Hematopoietic multipotent progenitor cell (in vitro differentiated cells): ENCODE measurements at places on chromosomes 12 and 14.
A peak's percentile ranks its signal among the peaks of the same experiment; 100 is the strongest.

- peak; percentile 31 for DNase-seq
Observed at GRCh38 chr14:57390806-57391516, 575 bp downstream of the NAA30 start.

- no peak for DNase-seq
Observed at GRCh38 chr12:110844551-110845338, 2.0 kb upstream of the CCDC63 start.

- DNase-seq: no peak
Observed at GRCh38 chr12:119796292-119796691, 80.8 kb downstream of the CIT start.

DNA sequence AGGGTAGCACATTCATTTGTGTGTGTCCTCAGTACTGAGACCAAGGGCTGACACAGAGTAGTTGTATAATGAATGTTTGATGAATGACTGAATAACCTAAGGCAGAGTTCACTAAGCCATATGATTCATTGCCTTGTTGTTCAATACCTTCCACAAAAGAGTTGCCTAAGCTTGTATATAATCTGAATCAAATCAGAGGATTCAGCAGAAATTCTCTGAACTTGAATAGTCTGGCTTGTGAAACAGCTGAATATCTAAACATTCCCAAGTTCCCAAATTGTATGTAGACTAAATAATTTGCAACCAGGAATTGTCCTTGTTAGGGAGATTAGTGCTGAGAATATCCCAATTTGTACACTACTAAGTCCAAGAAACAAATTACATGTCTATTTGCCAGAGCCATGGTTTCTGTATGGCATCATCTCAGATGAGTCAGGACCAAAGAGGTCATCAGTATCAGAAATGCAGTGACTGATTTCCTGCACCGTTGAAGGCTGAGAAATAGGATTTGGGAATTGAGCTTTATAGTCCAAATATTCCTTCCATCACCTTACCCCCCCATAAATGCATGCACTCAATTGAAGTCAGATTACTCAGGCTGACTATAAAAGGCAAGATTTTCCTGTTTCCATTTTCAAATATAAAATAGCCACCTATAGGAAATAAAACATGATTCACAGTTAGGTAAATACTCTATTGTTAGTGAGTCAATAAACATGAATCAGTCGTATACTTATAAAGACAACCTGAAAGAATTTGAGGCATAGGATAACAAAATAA lies 168.7 kb downstream of the PHLDA1 start:
- DNase-seq: no peak

GRCh38 chr12:32151086-32151485 lies 44.4 kb downstream of the BICD1 start:
- no peak for DNase-seq

DNA sequence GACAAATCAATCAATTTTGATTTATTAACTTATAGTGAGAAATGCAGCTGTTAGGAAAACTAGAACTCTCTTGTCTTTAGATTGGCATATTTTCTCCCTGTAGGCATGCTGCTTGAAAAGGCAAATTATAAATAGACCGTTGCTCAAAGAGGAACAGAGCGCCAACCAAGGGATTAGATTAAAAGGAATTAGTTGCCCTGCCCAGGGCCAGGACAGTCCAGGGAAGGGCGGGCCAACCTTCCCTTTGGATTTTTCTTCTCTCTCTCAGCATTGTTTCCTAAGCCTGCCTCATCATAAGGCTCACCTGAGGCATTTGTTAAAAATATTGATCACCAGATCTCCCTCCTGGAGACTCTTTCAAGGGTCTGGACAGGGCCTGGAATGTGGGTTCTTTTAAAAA lies 8.6 kb downstream of the CIPC start:
- DNase-seq: no peak

DNA sequence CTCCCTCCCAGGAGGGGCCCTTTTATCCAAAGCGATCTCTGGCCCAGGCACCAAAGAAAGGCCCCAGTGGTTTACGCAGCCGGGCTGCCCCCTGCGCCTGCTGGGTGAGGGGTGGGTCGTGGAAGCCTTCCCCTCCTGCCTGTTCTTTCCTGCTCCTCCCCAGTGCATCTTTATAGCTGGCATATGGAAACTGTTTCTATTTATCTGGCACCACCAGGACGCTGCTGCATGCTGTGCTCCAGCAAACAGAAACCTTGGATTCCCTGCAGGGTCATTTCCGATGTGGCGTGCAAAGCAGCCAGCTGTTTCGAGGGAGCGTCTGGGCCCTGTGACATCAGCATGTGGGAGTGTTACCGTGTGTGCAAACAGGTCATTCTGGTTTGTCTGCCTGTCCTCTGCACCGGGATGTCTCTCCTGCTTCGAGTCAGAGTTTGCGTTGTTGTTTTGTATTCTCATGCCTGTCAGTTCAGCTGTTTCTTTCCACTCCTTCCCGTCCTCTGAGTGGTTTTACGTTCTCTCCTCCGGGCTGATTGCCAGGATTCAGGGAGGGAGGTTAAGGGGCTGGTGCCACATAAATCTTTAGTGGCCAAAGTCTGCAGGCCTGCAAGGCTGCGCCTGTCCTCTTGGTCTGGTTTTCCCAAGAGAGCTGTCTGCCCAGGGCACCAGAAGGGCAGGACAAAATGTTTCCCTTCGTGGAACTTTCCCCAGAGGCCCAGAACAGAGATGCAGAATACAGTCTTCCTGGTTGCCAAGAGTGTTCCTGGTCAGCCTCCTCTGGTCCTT lies 24.6 kb downstream of the TPCN1 start:
- DNase-seq: no peak

DNA sequence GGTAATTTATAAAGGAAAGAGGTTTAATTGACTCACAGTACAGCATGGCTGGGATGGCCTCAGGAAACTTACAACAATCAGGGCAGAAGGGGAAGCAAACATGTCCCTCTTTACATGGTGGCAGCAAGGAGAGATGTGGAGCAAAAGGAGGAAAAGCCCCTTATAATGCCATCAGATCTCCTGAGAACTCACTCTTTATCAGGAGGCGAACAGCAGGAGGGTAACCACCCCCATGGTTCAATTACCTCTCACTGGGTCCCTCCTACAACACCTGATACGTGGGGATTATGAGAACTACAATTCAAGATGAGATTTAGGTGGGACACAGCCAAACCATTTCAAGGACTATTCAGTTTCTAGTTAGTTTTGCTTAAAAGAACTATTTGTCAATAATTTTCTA lies 453.3 kb downstream of the C12orf50 start:
- DNase-seq: no peak

DNA sequence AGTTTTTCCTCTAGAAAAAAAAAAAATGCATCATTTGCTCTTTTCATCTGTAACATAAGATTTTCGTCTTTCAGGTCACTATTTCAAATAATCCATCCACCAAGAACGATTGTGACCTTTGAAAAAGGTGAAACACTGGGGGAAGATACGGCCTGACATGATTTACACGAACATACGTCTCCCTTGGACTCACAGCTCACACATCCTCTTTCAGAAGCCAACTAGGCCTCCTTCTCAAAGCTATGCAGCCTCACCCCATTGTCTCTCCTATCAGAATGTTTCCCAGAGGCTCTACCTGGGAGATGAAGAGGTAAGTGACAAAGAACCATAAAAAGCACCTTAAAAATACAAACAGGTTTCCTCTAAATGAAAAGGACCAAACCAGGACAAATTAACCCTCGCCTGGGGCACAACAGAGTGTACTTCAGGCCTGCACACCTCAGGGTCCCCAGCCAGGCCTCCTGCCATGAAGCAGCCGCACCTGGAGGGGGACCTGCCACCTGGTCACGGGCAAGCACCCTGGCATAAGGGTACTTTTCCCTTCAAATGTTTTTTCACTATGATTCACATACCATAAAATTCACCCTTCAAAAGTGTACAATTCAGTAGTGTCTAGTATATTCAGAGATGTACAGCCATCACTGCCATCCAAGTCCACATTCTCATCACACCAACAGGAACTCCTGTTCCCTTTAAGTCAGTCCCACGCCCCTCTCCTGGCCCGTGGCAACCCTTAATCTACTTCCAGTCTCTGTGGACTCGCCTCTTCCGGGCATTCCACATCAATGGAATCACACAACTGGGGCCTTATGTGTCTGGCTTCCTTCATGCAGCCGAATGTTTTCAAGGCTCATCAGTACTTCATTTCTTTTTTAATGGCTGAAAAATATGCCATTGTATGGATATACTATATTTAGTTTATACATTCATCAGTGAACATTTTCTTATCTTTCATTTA lies 5.4 kb downstream of the SLC15A4 start:
- no peak for DNase-seq
